ENCODE measurements at places on chromosomes 12 and 14. TPM values are rescaled to one million over a fixed set of nuclear protein-coding genes. Genes with fewer than 3 reads are reported as not detected.

MUCL1 gene
- not detected for total RNA-seq

SETD3 gene
- total RNA-seq = 44.8 TPM

GRCh38 chr12:31007153-31007495, 66.5 kb upstream of the DDX11 start:
- no peak for DNase-seq

DNA sequence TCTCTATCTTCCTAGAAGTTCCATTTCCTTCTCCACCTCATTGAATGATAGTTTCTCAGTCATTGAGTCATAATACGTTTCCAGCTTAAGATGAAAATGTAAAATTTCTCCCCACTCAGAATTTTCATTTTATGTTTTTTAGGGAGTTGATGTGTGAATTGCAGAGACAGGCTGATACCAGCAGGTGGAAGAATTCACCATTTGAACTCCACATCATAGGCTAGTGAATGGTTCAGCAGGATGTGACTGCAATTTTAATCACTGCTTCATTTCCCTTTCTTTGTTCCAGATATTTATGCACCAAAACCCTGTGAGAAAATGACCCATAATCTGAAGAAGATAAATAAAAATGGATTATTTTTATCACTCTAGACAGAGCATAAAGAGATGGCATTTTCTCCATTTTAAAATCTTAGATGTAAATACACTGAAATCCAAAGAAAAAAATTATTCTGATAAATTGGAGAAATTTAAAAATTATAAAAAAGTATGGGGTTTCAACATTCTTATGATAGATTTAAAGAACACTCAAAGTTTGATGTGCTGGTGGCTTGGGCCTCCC, 10.6 kb upstream of the PYGL start:
- peak; percentile 77 for DNase-seq

DNA sequence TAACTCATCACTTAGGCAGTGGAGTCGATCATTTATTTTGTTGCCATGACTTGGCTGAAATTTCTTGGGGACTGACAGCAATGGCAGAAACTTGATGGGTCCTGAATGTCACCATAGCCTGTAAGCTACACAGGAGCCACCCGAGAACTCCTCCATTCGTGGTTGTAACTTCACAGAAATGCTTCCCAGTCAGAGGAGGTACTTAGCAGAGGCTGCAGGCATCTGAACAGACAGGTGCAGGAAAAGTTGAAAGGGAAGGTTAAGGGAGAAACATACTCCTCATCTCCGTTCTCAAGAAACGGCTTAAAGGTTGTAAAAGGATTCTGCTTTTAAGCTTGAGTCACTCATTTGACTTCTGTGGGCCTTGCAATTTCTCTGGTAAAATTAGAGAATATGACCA, 47.7 kb downstream of the ETV6 start:
- DNase-seq = no peak

- no peak for DNase-seq
Measured at GRCh38 chr14:77214216-77214615, 32.6 kb downstream of the TMEM63C start.

DNA sequence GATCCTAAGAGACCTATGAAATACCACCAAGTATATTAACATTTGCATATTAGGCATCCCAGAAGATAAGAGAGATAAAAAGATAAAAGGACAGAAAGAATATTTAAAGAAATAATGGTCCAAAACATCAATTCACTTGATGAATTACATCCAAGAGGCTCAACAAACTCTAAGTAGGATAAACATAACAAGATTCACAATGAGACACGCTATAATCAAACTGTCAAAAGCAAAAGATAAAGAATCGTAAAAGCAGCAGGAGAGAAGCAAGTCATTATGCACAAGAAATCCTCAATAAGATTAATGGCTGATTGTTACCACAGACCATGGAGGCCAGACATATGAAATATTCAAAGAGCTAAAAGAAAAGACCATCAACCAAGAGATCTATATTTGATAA, 79.6 kb downstream of the PLCZ1 start:
- no peak for DNase-seq
